ENCODE measurements at places on chromosomes 7 and 10. TPM values are rescaled to one million over a fixed set of nuclear protein-coding genes. Genes with fewer than 3 reads are reported as not detected.
A peak's percentile ranks its signal among the peaks of the same experiment; 100 is the strongest.

DNA sequence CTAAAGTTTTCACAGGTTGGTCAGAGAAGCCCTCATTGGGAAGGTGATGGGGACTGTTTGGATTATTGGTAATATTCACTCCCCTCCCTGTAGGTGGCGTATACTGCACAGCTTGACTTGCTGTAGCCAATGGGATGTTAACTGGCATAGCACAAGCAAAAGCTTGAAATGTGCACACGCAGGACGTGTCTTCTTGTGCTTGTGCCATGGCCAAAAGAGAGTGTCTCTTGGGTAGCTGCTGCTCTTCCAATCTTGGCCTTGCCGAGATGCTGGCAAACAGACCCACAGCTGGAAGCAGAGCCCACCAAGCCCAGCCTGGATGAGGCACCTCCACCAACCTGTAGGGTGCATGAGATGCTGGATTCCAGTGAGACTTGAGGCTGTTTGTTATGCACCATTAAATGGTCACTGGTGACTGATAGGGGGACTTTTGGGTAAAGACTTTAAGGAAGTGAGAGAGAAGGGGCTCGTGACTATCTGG, 266.0 kb downstream of the GRID1 start:
- no peak for DNase-seq

GRCh38 chr7:31545549-31545948, 31.7 kb downstream of the ITPRID1 start:
- DNase-seq: no peak

DNA sequence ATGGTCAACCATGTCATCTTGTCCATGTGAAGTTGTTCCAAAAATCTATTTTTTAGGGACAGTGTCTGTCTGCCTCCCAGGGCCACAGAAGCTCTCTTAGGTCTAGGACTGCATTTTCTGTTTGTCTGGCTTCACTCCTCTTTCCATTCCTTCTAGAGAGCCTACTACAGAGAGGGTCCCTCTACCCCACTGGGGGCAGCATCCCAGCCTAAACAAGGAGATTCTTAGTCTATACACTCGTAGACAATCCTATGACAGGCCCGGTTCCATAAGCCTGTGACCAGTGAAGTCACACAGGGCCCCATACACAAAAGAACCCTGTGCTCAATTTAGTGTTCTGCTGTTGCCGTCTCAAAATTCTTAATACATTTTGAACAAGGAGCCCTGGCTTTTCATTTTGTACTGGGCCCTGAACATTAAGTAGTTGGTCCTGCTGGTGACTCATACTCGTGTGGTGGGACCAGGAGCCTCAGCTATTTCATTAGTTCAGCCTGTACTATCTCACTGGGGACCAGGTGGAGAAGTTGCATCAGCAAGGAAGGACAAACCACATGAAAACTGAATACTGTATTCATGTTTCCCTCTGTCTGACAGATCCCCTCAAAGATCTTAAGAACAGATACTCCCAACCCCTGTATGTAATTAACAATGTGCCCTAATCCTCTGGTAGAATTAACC, 23.5 kb upstream of the FAM180A start:
- peak; percentile 96 for DNase-seq

GRCh38 chr7:138527746-138528223, 67.7 kb downstream of the TRIM24 start:
- DNase-seq: peak; percentile 32

- no peak for DNase-seq
Observed at GRCh38 chr7:8362723-8363369, 70.6 kb upstream of the NXPH1 start.

- no peak for DNase-seq
Observed at GRCh38 chr7:93707249-93707648, 132.7 kb upstream of the CALCR start.

- DNase-seq: peak; percentile 61
Observed at GRCh38 chr10:89369156-89370105, 8.4 kb upstream of the IFIT1B start.

DNA sequence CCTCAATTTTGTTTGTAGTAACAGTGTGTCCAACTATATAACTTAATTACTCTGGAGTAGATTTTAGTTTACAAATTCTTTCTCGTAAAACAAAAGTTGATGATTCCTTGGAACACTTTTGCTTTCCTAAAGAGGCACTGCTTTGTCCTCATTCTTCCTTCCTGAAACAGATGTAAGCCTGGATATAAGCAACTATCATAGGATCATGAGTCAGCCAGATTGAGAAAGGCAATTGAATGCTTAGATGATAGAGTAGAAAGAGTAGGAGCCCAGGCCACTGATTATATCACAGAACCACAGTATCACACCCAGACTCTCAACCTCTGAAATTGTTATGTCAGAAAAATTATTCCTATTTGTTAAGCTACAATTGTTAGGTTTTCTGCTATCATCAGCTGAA, 69.9 kb downstream of the TMEM106B start:
- DNase-seq: peak; percentile 34

- no peak for DNase-seq
Observed at GRCh38 chr10:72540193-72540807, 85.6 kb downstream of the MICU1 start.

DNA sequence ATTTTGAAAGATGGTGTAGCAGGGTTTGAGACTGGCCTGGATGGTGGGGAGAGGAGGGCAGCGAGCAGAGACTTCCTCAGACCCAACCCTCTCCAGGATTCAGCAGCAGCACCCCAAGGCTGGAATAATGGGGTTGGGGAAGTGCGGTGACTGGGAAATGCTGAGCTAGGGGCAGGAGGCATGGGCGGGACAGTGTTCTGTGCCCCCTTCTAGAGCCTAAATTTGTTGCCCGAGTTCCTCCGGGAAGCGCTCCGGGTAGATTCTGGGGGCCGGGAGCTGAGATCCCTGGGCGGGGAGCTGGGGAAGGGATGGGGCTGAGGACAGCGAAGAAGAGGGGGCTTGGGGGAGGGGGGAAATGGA, at the start of gene CHAT:
Gene CHAT, plus strand, starts transcription at position 156 of the 360 bp plus-strand sequence. Its CDS starts 153 bp downstream, at position 309.
- no peak for DNase-seq

DNA sequence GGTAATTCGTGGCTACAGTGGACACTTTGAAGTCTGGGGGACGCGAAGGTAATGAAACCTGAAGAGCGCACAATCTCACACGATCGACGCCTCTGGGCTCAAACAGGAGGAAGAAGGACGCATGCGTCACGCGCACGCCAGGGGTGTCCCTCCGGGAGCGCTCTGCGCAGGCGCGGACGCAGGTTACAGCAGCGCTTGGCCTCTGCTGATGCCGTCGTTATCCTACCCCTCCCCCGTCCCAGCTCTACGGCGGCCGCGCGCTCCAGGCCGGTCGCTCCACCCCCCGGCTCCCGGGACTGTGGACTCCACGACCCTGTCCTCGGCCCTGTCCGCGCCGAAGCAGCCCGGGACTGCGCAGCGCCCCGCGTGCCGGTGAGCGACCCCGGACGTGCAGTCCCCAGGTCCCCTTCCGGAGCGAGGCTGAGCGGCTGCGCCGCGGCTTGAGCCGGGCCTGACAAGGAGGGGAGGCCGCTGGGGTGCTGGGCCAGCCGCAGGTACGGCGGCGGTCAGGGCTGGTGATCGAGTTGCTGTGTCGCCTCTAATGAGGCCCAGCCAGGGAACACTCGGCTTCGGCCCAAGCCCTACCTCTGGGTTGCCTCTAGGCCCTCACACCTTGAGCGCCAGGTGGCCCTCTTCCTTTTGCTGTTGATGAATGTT, at the start of gene TMEM106B:
Gene TMEM106B, plus strand, starts transcription at position 241 of the 657 bp plus-strand sequence. CDS start 3,517 bp downstream, outside the sequence.
- peak; percentile 95 for DNase-seq

GRCh38 chr7:96277921-96278320, 44.0 kb downstream of the SLC25A13 start:
- DNase-seq: no peak

- no peak for DNase-seq
Observed at GRCh38 chr7:94062372-94062771, 58.2 kb upstream of the BET1 start.

DNA sequence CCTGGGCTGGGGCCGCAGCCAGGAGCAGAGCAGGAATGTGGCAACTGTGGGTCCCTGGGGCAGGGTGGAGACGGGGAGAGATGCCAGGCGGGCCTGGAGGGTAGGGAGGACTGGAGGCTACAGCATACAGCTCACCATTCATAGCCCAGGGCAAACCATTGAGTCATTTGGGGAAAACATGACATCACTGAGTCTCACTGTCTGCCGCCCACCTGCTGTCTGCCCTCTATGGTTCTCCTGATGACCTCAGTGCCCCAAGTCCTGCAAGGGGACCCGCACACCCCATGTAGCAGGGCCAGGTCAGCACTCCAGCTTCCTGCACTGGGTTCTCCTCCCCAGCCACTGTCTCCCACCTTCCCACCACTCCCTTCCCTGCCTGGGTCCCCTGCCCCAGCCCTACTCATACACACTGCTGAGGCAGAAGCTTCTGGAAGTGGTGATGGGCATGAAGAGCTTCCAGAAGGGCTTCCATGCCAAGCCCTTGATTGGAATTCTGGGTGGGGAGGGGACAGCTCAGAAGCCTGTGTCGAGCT, 10.4 kb downstream of the CHST3 start:
- peak; percentile 93 for DNase-seq

GRCh38 chr7:137169282-137169698, 174.2 kb downstream of the PTN start:
- peak; percentile 93 for DNase-seq

DNA sequence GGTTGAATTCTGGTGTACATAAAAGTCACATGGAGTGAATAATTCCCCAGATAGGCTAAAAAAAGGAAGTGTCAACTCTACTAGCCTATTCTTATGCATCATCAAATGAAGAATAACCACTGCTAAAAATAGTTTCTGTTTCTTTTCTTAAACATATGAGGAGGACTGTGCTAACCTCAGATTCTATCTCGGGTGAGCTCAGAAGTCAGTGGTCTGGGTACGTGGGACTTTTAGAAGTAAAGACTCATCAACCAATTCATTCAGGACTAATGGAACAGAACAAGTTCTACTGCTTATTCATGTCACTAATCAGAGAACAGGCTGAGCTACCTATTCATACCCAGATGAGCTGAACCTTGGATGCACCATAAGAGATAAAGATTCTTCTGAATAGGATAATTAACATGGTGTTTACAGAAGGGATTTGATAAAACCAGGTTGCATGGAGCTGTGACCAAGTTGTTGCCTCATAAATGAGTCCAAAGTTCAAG, 9.5 kb upstream of the ASAH2 start:
- DNase-seq: peak; percentile 7

GRCh38 chr10:102727037-102727818, 12.8 kb downstream of the SFXN2 start:
- DNase-seq: no peak

DNA sequence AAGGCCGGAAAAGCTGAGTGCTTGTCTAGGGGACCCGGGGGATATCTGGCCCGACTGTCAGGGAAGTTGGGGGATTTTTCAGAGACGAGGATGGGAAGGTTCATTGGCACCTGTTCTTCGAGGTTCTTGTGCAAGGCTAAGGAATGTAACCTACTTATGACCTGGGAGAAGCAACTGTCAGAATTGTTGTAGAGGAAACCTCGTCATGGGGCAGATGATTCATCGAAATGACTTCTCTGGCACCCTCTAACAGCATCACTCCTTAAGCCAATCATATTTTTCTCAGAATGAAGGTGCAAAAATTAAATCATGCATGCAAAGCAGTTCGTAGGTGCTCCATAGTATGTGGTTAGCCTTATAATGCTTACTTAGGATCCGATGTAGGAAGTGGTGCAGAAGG, 58.6 kb downstream of the PLXDC2 start:
- peak; percentile 57 for DNase-seq

Gene KCNK18
- not detected for total RNA-seq

Gene ACSM6
- not detected for total RNA-seq

Gene UPK3BL2
- 4.3 TPM for total RNA-seq

Gene DNAAF5
- 68.0 TPM for total RNA-seq

Gene ASZ1
- not detected for total RNA-seq

Gene SLC35G1
- total RNA-seq: 6.4 TPM

Gene NUTM2E
- not detected for total RNA-seq

Gene SPDYE8
- total RNA-seq: not detected

Data from LHCN-M2 (cell line).